ENCODE measurements at places on chromosomes 7 and 10. TPM values are rescaled to one million over a fixed set of nuclear protein-coding genes. Genes with fewer than 3 reads are reported as not detected.

DNA sequence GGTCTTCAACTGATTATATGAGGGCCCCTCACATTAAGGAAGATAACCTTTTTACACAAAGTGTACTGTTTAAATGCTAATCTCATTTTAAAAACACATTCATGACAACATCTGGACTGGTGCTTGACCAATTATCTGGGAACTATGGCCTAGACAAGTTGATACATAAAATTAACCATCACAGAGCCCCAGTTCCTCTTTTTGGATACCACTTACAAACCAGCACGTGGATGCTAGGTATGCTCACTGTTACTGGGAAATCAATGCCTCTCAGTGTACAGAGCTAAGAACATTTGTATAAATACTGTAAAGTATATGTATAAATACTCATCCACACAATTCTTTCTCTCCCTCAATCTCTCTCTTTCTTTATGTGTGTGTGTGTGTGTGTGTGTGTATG lies 1217.8 kb upstream of the LRRTM3 start:
- DNase-seq, result no peak

DNA sequence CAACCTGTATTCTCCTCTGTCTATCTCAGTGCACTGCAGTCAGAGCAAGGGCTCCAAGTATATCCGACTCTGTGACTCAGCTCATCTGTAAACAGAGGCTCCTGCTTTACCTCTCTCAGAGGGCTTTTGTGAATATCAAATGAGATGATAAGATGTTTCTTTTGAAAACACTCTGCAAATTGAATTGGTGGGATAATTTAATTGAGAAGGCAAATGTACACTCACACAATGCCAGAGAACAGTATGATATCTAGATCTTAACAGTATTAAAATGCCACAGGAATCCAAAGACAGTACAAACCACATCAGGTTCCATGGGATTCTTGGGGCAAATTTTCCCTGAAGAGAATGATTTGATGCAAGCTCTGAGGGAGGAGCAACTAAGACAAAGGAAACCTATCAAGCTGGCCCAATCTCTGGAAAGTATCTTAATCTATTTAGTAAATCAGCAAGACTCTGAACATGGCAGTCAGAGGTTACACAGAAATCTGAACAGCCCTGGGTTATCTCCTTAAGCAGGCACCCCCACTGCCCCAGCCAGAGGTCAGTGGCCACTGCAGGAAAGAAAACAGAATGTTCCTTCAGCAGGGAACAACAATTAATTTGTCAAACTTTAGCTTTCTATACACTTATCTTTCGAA lies 45.9 kb downstream of the DOCK4 start:
- DNase-seq, result no peak

DNA sequence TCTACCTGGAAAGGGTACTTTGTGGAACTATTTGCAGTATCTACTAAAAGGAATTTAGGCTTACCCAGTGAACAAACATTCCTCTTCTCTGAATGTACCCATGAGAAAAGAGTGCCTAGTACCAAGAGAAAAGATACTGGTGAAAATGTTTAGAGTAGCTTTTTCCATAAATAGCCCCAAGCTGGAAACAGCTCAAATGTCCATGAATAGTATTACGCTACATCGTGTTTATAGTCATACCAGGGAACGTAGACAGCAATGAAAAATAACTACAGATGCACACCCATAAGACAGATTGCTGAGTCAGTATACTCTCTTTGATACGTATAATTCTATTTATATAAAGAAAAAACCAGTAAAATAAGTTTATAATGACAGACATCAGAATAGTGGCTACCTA lies 285.9 kb downstream of the KLF6 start:
- no peak for DNase-seq

DNA sequence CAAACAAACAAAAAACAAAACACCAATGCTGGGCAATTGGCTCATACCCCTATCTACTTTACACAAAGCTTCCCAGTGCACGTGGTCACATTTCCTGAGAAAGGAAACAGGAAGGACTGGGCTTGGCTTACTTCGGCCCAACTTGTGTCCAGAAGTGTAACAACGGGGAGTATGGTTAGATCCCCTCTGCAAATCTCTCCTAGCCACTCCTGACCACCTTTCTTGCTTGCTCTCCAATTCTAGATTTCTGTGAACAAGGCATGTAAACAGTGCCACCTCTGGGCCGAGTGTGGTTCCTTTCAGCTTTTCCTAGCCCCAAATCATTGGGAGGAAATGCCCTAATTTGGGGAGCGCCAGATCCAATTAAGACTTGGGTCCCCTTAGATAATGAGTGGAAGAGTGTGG lies 21.0 kb upstream of the FRAT2 start:
- no peak for DNase-seq

SDK1 gene
- total RNA-seq, result 8.4 TPM

OR2A12 gene
- not detected for total RNA-seq

Data from H9 (cell line).